Right cardiac atrium (tissue), 5 donors: ENCODE measurements at places on chromosomes 16 and 17.

DNA sequence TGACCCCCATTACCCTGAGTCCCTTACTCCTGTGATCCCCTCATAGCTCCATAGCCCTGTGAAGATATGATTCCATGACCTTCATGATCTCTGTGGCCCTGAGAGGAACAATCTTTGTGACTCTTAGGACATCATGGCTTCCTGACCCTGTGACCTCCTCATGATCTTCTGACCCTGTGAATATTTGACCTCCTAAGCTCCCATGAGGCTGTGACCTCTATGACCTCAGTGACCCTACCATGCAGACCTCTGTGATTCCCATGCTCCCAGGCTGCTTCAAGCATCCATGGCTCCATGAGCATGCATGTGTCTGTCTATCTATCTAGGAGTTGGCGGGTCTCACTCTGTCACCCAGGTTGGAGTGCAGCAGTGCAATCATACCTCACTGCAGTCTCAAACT is 12.1 kb downstream of the RIPOR1 start:
- no peak for DNase-seq

- no peak for DNase-seq
These were observed 5.4 kb downstream of the APOBR start for GRCh38 chr16:28499854-28500253.

DNA sequence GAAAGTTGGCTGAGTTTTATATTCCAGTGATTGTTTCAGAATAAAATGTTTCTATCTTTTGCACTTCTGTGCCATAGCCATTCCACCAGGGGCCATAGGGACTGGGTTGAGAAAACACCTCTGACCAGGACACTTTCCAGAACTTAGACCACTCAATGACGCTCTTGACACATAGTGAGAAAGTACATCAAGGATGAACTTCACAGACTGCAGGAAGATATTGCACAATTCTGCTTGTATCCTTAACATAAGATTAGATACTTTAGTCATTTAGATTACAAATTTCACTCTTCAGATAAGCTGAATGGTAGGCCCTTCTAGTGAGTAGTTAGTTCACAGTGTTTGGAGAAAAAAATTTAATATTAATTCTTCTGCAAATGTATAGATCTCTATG is 13.0 kb upstream of the MPHOSPH6 start:
- DNase-seq, result no peak

DNA sequence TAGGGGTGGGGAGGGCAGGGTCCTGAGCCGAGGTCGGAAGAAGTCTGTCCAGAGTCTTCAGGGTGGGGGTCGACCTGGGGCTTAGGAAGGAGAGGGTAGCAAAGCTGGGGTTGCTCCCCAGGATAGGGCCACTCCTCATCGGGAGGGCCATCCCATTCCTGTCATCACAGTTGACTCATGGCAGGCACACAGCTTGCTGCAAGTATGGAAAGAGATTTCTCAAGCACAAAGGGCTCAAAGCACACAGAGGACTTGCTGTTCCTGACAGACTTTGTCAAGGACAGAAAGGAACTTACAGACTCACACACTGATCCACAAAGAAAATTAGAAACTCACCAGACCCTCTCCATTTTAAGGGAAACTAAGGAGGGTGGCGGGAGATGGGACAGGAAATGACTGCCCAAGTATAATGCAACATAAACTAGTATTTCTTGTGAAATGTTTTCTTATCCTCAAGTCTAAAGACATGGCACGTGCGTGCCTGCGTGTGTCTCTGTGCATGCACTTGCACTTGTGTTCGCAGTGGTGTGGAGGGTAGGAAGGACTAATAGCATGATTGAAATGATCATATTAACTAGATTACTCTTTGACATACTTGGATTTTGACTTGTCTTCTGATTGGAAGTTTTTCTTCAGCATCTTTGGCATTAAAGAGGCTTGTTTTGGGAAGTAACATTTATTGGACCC is 2.4 kb downstream of the AOC2 start:
- DNase-seq, result no peak

GRCh38 chr17:65409381-65409780 is 152.1 kb downstream of the AXIN2 start:
- no peak for DNase-seq

DNA sequence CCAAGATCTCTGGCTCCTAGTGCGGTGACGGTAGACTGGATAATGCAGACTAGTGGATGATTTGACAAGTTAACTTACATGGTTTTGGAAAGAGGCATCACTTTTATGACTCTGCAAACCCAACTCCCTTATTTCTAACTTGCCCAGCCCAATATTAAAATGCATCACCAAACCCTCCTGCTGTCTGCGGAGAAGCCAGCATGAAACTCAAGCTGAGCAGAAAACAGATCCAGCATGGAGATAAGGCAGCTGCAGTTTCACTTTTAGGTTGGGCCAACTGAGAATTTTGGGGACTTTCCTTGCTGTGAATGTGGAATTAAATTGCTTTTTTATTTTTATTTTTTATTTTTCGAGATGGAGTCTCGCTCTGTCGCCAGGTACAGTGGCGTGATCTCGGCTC is 27.8 kb downstream of the CDH1 start:
- DNase-seq, result no peak

GRCh38 chr16:51629576-51629975 is 478.5 kb upstream of the SALL1 start:
- no peak for DNase-seq

GRCh38 chr16:78895681-78896080 is 704.9 kb downstream of the MAF start:
- no peak for DNase-seq

- no peak for DNase-seq
These were observed 512.4 kb downstream of the CDH13 start for GRCh38 chr16:83138976-83139690.

GRCh38 chr17:60863892-60864707 is 186.4 kb downstream of the BCAS3 start:
- DNase-seq, result no peak

GRCh38 chr17:29766796-29767327 is 144.2 kb upstream of the CORO6 start:
- no peak for DNase-seq

GRCh38 chr16:50500171-50500874 is 47.9 kb upstream of the NKD1 start:
- DNase-seq, result no peak
